ENCODE measurements at places on chromosomes 6 and 20.

DNA sequence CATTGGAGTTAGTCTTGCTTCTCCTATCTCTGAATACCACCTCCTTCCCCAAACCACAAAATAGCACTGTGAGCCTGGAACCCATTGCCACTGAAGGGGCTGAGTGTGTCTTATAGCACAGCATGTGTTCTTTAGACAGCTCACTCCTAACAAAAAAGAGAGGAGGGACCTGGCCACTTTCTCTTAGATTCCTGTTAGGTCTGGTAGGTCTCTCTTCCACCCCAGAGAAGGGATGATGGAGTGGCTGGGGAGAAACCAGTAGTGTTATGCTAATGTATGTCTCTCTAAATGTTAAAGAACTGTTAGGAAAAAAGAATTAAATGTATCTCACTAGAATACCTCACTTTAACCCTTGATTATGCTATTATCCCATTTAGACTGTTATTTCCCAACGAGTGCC, 340.3 kb downstream of the EPHA7 start:
- no peak for DNase-seq

GRCh38 chr6:513058-513457, 121.5 kb downstream of the IRF4 start:
- DNase-seq = no peak

DNA sequence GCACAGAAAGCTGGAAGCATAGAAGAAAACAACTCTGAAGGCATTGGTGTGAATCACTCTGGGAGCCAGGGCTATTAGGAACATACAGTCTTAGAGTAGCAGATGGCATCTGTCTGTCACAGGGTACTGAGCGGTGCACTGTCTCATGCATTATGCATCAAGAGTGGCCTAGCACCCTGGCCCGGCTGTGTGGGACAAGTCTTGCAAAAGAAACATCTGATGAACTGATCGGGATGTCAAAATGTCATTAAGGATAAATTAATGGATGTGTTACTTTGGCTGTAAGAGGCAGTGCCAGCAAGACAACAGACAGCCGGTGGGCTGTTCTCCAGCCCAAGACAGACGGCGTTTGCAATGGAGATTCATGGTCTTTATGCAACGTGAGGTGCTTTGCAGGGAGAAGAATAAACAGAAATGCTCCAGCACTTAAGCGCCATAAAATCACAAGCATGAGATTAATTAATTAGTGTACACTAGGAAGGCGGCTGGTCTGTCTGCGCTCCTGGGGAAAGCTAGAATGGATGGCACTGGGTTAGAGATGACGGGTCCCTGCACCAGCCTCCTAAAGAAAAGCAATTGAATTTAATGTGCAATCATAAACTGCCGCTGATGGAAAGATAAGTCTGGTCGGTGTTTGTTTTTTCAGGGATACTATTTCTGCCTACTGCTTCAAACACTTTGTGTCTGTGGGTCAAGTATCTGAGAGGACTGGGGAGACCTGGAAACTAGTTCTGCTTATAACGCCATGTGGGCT, 600.6 kb upstream of the CHD6 start:
- DNase-seq = no peak

DNA sequence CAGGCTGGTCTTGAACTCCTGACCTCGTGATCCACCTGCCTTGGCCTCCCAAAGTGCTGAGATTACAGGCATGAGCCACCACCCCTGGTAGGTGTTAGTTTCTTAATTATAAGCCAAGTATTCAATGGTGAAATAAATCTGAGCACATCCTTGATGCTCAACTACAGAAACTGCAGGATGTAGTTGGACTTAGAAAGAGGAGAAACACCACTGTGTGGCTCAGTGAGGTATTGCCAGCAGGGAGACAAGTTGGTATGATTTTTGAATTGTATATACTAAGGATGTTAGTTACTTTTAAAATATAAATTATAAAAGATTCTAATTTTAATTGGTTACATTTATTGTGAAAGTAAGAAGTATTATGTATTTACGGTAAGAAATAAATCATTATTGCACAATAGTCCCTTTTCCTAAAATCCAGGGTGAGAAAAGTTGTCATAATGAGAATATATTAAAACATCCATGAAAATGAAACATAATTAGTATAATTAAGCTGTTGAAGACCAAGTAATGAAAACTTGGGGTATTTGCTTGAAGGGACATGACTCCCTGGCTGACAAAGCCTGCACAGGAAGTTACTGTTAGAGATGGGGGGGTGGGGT, 17.6 kb downstream of the SLC18B1 start:
- no peak for DNase-seq

Measured in upper lobe of right lung (tissue), 1 donor.